Epithelial cell of prostate (primary cell): ENCODE measurements at places on chromosomes 4 and X.
A peak's percentile ranks its signal among the peaks of the same experiment; 100 is the strongest.

DNA sequence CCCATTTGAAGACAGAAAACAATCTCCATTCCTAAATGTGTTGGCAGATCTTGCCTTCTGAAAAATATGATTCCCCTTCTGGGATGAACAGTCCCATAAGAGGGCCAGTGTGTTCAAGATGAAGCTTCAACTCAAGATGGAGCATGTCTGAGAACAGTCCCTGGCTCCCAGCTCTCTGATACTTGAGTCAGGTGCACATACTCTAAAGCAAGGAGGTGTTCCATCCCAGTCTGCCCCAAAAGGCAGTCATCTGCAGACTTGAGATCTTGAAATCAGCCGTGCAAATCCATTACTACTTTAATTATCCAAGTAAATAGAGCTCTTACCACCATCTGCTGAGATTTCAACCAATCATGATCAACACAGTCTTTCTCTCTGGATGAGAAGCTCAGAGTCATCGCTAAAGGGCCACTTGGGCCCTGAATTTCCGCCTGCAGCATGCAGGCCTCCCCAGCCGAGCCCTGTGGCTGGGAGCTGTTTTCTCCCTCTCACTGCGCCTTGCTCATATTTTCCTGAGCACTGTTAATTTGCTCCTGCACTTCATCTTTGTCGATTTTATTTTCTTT lies 22.2 kb downstream of the CCDC149 start:
- no peak for DNase-seq

- no peak for DNase-seq
Observed at GRCh38 chr4:26101011-26101410, 187.0 kb downstream of the SMIM20 start.

DNA sequence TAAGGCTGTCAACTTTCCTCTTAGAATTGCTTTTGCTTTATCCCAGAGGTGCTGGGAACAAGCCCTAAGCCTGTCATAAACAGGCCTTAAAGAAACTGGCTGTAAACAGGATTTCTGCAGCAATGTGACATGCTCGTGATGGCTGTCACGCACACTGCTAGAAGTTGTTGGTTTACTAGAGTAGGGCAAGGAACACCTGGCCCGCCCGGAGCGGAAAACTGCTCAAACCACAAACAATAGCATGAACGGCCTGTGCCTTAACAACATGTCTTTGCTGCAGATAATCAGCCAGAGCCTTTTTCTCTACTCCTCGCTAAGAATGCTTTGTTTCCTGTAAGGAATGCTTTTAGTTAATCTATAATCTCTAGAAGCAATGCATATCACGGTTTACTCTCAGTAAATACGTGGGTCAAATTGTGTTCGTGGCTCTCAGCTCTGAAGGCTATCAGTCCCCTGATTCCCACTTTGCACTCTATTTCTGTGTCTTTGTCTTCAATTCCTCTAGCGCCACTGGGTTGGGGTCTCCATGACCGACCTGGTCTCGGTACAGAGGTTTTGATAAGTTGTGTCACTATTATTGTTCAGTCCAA lies 318.3 kb downstream of the GLUD2 start:
- no peak for DNase-seq

- no peak for DNase-seq
Observed at GRCh38 chrX:107153005-107153404, 34.4 kb upstream of the RBM41 start.

DNA sequence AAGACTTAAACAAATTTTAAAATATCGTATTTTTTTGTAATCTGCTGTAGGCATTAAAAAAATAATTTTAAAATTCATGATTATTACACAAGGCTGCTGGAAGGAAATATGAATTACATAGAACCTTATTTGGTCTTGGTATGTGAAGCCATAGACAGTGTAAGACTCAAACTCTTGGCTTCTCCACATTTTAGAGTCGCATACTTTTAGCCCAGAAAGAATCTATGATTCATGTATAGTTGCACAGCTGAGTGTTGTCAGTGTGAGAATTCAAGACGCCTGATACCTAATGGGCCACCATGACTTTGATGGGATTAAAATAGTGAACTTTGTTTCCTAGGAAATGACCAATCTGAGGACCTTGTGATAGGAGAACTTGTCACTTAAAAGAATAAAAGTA lies 1.4 kb downstream of the INTU start:
- DNase-seq, result no peak

DNA sequence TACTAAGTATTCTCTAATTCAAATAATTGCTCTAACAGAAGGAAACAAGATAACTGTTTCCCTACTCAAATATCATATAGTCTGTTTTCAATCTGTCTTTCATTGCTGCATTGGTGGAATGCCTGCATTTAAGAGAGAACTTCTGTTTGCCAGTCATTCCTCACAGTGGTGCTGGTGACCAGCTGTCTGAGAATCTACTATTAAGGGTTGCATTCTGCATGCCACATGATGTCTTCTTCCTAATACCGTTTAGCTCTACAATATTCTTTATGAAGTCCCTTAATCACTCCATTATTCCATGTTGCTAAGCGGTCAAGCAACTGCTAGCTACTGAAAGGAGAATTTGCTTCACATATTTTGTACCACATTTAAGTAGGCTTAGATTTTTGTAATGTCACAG lies 167.1 kb upstream of the CENPE start:
- no peak for DNase-seq

DNA sequence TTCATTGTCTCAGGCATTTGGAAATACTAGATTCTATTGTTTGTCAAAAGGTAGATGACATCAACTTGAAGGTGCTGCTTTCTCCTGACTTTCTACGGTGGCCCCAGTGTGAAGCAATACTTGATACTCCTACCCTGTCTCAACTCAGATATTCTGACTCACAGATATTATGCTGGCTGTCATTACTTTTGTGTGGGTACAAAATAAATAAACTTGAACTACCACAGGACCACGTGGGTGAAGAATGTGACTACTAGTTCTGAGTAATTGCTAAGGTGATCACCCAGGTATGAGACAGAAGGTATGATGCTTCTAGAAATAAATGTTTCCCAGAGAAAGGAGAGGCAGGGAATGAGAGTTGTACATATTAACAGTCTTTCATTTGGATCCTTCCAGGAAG lies 275.3 kb upstream of the SPOCK3 start:
- peak; percentile 82 for DNase-seq
